Melanocyte of skin (primary cell): ENCODE measurements at places on chromosomes 13 and 19. TPM values are rescaled to one million over a fixed set of nuclear protein-coding genes. Genes with fewer than 3 reads are reported as not detected.

NXNL1 gene
- total RNA-seq = not detected in 2 replicates

FCER2 gene
- total RNA-seq = not detected in 2 replicates

KIR2DL4 gene
- total RNA-seq = not detected in 2 replicates

LHB gene
- total RNA-seq = 0.69 TPM in 1 of 2 replicates, not detected in the other

NLRP4 gene
- total RNA-seq = not detected in 2 replicates

NKPD1 gene
- under 0.01 and 0.15 TPM in 2 replicates for total RNA-seq

KLK3 gene
- total RNA-seq = not detected in 2 replicates

LYL1 gene
- total RNA-seq = 4.9 and 7.0 TPM in 2 replicates

CLN5 gene
- 29.3 and 55.6 TPM in 2 replicates for total RNA-seq

ZMYM5 gene
- total RNA-seq = 13.7 and 19.9 TPM in 2 replicates

CGB2 gene
- not detected in 2 replicates for total RNA-seq
